Right kidney (tissue), 9 donors: ENCODE measurements at places on chromosomes 4 and X.

GRCh38 chrX:110951472-110952269 lies 144.3 kb upstream of the PAK3 start:
- no peak for DNase-seq

- DNase-seq, result no peak
Measured at GRCh38 chr4:146193628-146194027, 18.1 kb downstream of the LSM6 start.

DNA sequence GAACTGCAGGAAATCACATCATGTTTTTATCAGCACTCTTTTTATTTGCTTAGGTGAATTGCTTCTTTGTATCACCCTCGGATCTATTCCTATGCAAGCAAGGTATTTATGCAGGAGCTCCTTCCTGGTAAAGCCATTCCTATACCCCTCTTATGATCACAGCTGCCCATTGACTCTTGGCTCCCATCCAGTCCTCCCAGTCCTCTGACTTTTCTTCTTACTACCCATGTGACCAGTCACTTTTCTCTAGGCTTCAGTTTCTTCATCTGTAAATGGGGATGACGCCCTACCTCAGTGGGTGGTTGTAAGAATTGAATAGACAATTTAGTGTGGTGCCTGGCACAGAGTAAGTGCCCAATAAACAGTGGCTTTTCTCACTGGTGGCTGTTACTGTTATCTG lies 144.9 kb downstream of the FHIP1A start:
- no peak for DNase-seq

DNA sequence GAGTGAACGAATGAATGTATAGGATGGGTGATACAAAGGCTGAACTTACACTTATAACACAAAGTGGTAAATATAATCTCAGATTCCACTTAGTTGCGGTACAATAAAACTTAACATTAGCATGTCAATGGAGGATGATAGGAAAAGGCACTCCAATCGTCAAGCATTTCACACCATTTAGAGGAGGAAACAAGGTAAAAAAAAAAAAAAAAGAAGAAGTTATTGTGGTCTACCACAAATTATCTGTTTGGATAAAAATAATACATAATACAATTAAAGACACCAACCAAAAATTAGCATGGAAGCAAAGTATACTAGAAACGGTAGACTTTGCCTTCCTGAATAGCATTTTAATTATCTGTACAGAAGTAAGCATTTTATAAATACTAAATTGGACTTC lies 205.5 kb downstream of the PPP3CA start:
- no peak for DNase-seq

DNA sequence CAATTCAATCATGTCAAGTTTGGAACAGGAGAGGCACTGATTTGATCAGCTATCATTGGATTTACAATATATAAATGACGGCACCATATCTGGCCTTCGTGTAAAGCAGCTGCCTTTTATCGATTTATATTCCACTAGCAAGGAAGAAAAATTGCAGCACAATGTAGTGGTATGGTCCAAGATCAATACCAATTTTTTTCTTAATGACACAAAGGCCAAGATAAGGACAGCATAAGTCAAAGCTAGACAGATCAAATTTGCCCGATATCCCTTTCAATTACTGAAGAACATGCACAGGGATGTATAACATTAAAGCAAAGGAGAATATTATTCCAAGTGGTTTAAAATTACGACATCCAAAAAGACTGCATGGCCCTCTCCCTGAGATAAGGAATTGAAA lies 167.4 kb downstream of the GPC3 start:
- DNase-seq, result no peak

- DNase-seq, result no peak
Measured at GRCh38 chr4:127069675-127070074, 563.1 kb upstream of the INTU start.

DNA sequence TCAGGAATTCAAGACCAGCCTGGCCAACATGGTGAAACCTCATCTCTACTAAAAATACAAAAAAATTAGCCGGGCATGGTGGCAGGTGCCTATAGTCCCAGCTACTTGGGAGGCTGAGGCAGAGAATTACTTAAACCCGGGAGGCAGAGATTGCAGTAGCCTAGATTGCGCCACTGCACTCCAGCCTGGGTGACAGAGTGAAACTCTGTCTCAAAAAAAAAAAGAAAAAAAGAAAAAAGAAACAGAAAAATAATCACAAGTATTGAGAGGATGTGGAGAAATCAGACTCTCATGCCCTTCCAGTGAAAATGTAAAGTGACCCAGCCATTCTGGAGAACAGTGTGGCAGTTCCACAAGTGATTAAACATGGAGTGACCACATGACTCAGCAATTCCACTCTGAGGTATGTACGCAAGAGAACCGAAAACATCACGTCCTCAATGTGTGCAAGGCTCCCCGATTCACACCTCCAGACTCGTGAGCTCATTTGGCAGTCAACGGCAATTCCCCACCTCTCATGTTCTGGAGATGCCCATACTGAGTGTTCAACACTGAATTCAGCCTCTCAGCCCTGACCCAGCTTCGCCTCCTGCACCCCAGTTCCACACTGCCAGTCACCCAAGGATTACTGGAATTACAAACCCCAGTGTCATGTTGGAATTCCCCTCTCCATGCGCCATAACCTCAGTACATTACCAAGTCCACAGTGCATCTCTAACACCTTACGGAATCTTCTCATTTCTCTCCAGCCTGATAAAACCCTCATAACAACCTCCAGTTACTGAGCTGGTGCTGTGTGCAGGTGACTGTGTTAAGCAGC lies 21.1 kb downstream of the ACOX3 start:
- no peak for DNase-seq

DNA sequence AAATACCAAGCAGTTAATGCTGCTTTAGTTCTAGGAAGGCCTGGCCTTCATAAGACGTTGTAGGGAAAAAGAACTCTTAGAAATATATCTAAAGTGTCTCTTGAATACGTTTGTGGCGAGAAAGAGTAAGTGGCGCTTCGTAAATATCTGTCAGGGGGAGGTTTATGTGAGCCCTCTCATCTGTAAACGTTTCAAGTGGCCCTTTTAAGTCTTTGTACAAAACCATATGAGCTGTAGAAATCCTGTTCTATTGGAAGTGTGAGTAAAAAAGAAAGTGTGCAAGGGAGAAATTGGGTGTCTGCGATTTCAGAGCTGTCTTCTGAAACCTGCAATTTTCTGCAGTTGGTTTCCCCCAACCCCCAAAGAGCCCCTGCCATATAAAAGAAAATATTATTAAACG lies 8.6 kb upstream of the INTU start:
- DNase-seq, result no peak

DNA sequence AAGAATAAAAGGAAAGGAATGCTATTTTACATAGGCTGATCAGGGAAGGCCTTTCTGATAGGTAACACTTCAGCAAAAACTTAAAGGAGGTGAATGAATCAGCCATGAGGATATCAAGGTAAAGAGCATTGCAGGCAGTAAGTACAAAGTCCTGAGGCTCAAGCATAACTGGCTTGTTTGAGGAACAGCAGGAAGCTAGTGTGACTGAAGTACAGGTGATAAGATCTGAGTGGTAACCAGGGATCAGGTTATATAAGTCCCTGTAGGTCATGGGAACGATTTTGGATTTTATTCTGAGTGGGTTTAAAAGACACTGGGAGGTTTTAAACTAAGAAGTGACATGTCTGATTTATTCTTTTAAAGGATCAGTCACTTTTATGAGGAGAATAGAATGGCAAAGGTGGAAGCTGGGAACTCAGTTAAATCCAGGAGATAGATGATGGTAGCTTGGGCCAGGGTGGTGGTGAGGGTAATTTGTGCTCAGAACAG lies 47.1 kb upstream of the THOC2 start:
- DNase-seq, result no peak

DNA sequence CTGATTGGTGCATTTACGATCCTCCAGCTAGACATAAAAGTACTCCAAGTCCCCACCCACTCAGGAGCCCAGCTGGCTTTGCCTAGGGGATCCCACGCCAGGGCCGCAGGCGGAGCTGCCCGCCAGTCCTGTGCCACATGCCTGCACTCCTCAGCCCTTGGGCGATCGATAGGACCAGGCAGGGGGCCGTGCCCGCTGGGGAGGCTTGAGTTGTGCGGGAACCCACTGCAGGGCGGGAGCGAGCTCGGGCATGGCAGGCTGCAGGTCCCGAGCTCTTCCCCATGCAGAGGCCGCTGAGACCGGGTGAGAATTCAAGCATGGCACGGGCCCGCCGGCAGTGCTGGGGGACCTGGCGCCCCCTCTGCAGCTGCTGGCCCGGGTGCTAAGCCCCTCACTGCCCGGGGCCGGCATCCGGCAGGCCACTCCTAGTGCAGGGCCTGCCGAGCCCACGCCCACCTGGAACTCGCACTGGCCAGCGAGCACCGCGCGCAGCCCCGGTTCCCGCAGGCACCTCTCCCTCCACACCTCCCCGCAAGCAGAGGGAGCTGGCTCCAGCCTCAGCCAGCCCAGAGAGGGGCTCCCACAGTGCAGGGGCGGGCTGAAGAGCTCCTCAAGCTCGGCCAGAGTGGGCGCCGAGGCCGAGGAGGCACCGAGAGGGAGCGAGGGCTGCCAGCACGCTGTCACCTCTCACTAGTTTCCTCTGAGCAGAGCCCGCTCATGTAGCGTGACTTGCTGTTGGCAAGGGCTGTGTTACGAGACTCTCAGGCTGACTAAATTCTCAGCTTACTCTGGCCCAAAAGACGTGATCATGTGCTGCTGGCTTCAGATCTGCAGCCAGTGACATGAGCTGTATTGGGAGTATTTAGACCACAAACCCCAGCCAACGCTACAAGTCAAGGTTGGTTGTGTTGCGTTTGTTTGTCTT lies 87.5 kb downstream of the TRAPPC11 start:
- DNase-seq, result no peak

DNA sequence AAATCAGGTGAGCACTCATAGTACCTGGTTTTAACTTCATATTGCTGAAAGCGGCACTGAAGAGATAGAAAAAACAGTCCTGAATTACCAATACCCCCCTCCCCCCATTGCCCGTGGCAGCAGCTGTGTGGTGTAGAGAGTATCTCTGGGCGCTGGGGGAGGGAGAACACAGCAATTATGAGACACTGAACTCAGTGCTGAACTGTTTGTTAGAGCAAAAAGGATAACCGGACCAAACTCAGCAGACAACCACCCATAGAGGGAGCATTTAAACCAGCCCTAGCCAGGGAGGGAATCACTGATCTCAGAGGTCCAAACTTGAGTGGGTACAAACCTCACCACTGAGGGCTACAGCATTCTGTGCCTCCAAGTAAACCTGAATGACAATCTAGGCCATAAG lies 457.4 kb upstream of the TEX13C start:
- DNase-seq, result no peak

- DNase-seq, result no peak
Measured at GRCh38 chrX:19968276-19968675, 22.6 kb downstream of the BCLAF3 start.

DNA sequence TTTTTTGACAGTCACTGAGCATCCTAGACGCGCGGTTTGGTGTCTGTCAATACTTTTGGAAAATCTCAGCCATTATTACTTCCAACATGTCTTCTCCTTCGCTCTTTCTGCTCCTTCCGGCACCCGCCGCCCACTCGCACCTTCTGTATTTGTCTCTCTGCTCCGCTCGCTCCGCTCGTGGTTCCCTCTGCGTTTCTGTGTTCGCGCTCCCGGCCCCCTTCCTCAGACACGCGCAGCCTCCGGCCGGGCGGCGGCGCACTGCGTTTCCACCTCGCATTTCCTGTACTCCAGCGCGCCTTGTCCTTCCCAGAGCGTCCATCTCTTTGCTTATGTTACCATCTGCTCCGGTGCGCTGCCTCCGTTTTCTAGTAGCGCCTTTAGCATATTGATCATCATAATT lies 21.1 kb downstream of the PDE6B start:
- peak; percentile 9 for DNase-seq

DNA sequence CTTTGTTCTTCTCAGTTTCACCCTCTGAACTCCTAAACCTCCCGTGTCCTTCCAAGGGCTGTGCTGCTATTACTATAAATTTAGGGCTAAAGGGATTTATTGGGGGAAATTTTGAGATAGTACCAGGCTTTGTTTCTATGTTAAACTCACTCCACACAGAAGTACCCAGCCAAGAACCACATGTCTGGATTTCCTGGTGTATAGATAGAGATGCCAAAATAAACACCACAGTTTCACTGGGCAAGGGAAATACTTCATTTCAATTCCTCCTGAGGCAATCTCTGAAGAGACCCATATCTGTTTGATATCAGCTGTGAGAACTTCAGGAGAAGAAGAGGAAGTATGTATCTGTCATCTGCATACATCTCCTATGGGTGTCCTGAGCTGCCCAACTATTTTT lies 21.7 kb upstream of the CLNK start:
- DNase-seq, result no peak

- DNase-seq, result peak; percentile 45
Measured at GRCh38 chrX:47321386-47321785, 49.0 kb upstream of the ZNF157 start.

GRCh38 chr4:168304744-168305459 lies 13.7 kb downstream of the DDX60 start:
- DNase-seq, result no peak

DNA sequence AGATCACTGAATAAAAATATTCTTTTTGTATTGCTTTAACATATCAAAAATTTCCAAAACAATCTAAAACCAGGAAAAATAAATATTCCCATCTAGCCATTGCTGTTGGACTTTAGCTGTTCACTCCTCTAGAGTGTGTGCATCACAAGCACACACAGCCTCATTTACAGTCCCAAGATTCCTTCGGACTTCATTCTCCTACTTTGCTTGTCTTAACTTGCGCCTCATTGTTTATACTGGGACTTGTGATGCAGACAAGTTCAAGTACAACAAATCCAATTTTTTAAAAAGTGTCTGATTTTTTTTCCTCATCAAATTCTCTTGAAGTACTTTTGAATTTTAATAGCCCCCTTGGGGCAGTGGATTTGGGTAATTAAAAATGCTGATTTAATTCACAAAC lies 55.6 kb downstream of the TLL1 start:
- DNase-seq, result no peak

DNA sequence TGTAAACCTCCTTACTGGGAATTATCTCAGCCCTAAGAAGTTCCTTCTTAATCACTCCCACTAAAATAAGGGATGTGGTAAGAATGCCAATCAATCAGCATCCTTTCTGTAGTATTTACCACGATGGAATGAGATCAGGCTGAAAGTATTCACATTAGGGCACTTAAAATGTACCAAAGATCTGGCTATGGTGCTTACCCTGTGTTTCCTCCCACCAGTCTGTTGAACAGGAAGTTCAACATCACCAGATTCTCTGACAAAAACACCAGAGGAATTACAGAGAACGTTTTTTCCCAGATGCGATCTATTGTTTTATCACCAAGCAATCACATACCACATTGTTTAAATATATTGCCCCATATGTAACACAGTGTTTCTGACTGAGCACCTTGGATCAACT lies 2.1 kb upstream of the CLCN3 start:
- no peak for DNase-seq

DNA sequence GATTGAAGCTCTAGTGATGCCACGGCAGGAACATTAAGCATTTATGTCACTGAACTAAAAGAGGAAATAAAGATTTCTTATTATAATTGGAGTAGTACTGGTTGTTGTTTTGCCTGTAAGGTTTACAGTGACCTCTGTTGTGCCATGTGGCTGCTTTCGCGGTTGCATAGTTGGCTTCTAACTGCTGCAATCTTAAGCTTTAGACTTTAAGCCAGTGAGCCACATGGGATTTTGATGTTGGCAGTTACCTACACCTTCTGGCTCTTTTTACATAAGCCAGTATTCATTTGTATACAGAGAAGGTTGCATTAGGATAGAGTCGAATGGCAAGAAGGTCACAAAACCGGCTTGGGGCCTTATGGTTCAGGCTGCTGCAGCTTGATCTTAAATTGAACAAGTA lies 1311.6 kb downstream of the RAPGEF2 start:
- no peak for DNase-seq
